ENCODE measurements at places on chromosomes 1 and 21.
A peak's percentile ranks its signal among the peaks of the same experiment; 100 is the strongest.

DNA sequence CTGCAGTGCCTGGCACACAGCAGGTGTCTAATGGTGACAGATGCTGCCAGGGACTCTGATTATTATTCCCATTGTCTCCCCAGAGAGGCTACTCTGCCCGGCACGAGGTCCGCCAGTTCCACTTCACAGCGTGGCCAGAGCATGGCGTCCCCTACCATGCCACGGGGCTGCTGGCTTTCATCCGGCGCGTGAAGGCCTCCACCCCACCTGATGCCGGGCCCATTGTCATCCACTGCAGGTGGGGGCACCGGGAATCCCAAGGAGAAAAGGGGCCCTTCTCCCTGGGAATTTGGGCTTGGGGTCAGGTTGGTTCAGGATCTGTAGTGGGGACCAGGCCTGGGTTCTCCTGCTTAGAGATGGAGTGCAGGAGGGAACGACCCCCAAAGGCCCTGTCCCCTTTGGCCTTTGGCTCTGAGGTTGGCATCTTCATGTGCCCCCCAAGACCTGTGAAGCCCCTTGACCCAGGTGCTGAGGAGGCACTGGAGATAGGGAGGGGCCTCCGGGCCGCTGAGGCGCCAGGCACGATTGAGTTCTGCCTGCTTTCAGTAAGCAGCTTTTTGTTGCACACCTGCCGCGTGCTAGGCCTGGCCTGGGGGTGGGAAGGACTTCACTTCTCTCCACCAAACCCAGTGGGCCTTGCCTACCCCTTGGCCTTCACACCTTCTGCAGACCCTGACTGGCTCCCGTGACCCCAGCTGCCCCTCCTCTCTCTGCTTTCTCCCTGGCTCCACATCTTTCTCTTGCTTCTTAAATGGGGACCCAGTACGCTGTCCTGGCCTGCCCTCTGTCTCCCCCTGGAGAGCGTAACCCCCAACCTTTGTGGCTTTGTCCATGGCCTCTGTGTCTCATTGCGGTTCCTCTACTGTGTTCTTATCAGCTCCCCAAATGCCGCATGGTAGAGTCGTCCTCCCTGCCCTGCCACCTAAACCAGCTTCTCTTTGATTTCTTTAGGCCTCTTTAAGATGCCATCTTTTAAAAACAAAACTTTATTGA lies 76.4 kb downstream of the PTPRU start:
- peak; percentile 42 for DNase-seq

DNA sequence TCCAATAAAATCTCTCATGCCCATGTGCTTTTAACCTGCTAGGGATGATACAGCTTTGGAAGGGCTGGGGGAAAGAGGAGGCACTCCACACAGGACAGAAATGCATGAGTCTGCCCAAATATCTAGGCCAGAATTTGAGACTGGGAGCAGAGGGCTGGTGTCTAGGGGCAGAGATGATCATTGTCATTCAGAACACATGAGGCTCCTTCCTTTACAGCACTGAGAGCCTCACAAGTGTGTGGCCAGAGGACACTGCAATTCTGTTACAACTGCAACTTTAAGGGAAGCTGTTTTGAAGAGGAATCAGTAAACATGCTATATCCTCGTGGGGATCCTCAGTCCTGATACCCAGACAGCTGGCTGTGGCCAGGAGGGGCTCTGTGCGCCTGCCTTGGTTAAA lies 541.3 kb downstream of the OMA1 start:
- DNase-seq: peak; percentile 13

DNA sequence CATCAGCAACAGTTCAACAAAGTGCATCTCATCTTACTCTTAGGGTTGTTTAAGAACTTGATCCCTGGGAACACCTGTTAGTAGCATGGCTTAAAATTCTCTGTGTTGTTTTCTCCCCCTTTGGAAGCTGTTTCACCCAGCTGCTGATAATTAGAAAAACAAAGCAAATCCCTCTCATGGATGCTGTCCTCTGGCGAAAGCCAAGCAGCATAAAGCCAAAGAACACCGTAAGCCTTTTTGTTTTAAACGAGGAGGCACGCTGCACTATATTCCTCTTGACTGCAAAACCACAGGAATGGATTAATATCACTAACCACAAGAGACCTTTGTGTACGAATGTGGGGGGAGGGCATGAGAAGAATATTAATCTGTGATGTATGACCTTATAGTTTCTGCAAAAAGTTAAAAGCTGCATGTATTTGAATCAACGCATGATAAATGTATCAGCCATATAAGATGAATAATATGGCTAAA lies 923.2 kb downstream of the LTN1 start:
- DNase-seq: peak; percentile 12

GRCh38 chr1:69947837-69948236 lies 257.5 kb downstream of the LRRC40 start:
- no peak for DNase-seq

DNA sequence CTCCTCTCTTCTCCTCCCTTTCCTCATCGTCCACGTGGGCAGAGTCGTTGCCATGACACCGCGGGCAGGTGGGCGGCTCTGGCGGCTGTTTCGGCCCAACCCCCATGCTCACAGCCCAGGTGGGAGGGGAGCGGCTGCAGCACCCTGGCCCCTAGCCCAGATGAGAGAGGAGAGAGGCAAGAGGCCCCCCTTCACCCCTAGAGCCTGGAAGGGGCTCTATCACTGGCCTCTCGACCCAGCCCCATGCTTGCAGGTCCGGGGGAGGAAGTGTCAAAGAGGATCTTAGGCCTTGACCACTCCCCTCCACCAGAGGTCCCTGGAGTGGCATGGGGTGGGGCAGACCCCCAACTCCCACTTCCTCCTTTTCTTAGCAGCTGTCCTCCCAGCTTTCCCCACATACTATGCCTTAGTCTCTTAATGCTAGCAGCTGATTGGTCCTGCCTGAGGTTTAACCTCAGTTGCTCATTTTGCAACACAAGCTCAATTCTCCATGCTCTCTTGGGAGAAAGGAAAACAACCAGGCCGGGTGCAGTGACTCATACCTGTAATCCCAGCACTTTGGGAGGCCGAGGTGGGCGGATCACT lies 10.4 kb downstream of the DLGAP3 start:
- DNase-seq: peak; percentile 65

DNA sequence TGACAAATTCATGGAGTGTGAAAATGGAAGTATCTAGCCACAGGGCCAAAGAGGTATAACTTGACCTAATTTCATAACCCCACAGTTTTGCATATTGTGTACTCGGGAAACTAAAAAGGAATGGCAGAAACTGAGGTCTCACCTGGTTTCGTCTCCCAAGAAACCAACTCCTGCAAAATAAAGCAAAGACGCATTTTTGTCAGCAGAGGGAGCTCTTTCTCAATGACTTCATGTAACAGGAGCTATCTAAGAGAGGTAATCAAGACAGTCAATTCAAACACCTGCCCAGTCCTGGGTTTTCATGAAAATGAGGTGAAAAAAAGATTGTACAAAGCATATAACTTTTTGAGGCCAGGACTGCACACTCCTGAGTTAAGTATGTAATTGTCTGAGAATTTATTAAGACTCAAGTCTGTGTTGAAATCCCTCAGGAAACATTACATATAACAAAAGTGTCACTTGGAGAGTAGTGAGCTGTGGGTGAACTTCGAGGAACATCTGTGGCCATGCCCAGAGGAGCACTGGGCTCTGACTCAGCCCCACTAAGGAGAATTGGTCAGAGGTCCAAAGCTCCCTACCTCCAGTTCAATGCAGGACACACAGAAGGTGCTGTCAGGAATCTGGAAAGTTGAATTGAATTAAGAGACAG lies 17.6 kb downstream of the FCRL4 start:
- DNase-seq: peak; percentile 81

- DNase-seq: peak; percentile 46
Observed at GRCh38 chr1:172670791-172671190, 11.9 kb downstream of the FASLG start.

DNA sequence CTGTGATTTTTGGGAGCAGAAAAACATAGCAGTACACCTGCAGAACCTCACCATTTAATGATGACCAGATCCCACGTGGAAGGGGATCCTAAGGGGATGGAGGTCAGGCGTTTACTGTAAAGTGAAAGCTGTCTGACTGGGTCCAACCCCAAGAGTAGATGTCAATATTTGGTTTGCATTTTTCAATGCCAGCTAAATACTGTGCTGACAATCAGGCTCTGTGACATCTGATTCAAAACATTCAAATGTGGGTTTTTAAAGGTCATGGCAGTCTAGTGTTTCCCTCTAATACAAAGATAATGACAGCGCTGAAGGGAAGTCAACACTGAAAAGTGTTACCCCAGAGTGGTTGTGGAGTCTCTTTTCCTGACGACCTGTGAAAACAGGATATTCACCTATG lies 68.1 kb downstream of the SPAG17 start:
- DNase-seq: no peak

- DNase-seq: no peak
Observed at GRCh38 chr1:42720868-42721267, 19.2 kb downstream of the CLDN19 start.

DNA sequence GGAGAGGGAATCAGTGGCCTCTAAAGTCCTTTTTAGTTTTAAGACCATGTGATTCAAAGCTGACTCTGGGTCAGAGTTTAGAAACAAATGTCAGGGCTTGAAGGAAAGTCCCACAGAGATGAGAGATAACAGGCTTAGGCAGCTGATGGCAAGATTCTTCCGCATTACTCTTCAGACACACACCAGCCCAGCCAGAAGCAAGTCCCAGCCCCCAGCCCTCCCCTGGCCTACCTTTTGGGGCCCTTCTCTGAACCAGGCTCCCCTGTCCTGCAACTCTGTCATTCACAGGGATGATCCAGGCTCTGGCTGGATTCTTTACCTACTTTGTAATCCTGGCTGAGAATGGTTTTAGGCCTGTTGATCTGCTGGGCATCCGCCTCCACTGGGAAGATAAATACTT lies 13.1 kb upstream of the CASQ1 start:
- peak; percentile 39 for DNase-seq

DNA sequence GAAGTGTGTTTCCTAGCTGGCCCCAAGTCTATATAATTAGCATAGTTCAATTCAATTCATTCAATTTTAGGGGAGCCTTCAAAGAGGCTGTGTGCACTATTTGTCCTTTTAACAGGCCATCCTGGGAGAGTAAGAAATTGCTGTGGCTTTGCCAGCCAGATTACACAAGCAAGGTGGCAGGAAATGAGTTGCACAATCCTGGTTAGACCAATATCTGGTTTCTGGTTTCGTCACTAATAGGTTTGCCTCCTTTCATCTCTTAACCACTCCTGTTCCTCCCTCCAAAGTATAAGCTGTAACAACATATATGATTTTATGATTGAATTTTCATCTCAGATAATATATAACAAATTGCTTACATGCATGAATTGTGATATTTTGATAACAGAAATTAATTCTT lies 84.1 kb upstream of the NEGR1 start:
- peak; percentile 86 for DNase-seq

All from hematopoietic multipotent progenitor cell treated with erythropoietin and hydrocortisone succinate and interleukin-3 and kit ligand, for 4 days (in vitro differentiated cells).